ENCODE measurements at places on chromosomes 16 and 17. TPM values are rescaled to one million over a fixed set of nuclear protein-coding genes. Genes with fewer than 3 reads are reported as not detected.

GRCh38 chr17:41962111-41962510, 4.5 kb upstream of the CNP start:
- DNase-seq = peak; percentile 49

DNA sequence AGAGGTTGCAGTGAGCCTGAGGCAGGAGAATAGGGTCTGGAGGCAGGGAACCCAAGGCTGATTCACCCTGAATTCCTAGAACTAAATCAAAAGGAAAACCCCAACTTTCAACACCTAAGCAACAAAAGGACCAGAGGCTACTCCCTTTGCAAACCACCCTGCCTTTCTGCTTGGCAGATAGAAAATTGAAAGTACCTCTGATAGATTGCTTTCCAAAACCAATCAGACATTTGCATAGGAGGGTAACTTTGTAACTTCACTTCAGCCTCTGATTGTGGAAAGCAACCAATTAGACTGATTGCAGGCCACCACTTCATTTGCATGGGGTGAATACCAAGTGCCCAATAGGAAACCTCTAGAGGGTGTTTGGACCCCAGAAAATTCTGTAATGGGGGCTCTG, 10.9 kb upstream of the TMEM98 start:
- DNase-seq = no peak

DNA sequence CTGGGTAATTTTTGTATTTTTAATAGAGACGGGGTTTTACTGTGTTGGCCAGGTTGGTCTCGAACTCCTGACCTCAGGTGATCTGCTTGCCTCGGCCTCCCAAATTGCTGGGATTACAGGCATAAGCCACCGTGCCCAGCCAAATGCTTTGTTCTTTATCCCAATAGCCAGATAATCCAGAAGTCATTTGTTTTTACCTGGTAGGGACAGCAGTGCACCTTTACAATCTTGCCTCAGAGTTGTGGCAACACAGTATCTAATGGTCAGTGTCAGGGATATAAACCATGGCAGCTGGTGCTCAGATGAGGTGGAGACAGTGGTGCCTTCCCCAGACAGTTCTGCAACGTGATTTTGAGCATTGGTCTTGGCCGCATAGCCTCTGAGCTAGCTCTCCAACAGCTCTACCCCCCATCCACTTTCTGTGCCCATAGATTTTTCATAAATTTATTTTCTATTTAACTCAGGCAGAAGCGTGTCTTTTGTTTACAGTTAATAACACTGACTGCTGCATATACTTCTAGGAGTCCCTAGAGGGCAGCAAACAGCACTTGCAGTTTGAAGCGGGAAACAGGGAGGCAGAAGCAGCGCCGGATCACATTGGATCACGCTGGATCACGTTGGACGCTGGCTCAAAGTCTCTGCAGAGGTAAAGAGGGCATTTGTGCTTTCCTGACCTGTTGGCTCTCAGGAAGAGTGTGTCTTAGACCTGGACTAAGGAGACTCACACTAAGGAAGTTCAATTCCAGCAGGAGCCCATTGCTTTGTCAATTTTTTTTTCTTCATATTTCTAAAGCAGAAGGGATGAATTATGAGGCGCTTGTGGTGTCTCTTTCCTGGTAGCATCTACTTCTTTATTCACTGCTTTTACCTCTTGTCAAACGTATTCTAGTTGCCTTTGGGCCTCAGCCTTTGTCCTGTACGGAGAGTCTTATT, 5.1 kb upstream of the GGT6 start:
- peak; percentile 75 for DNase-seq

The RAMP2 gene
- total RNA-seq = not detected

The CDRT15L2 gene
- not detected for total RNA-seq

DNA sequence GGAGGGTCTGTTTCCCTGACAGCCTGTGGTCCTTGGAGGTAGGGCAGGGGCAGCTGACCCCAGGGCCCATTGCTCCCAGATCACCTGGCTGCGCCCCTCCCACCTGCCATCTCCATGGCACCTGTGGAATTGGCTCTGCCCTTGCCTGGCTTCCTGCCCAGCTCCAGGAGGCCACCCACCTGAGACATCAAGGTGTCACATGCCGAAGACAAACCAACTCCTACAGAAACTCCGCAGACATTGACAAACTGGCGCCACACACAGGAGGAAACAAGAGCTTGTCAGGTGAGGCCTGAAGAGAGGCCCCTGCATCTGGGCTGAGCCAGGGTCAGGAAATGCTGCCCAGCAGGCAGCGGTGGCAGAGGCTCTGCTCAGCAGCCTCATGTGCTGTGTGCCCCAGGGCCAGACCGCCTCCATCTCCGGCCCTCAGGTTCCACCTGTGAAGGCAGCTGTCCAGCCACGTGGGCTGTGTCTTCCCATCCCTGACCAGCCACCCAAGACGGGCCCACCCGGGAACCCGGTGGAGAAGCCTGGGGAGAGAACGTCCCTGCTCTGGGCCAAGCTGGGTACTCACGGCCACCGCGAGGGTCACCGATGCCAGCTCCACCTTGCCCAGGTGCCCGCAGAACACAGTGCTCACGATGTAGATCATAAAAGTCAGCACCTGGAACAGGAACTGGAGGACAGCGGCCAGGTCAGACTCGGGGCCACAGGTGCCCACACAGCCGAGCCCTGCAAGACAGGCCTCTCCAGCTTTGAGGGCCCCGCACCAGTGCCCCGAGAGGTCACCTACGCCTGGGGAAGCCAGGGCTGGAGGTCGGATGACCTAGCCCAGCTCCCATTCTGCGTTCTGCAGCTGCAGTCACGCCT, 1.6 kb downstream of the SLC47A2 start:
- no peak for DNase-seq

GRCh38 chr17:56737421-56738161, 96.1 kb downstream of the C17orf67 start:
- no peak for DNase-seq

Measured in myocyte (in vitro differentiated cells).